ENCODE measurements at places on chromosomes 11 and 22.

DNA sequence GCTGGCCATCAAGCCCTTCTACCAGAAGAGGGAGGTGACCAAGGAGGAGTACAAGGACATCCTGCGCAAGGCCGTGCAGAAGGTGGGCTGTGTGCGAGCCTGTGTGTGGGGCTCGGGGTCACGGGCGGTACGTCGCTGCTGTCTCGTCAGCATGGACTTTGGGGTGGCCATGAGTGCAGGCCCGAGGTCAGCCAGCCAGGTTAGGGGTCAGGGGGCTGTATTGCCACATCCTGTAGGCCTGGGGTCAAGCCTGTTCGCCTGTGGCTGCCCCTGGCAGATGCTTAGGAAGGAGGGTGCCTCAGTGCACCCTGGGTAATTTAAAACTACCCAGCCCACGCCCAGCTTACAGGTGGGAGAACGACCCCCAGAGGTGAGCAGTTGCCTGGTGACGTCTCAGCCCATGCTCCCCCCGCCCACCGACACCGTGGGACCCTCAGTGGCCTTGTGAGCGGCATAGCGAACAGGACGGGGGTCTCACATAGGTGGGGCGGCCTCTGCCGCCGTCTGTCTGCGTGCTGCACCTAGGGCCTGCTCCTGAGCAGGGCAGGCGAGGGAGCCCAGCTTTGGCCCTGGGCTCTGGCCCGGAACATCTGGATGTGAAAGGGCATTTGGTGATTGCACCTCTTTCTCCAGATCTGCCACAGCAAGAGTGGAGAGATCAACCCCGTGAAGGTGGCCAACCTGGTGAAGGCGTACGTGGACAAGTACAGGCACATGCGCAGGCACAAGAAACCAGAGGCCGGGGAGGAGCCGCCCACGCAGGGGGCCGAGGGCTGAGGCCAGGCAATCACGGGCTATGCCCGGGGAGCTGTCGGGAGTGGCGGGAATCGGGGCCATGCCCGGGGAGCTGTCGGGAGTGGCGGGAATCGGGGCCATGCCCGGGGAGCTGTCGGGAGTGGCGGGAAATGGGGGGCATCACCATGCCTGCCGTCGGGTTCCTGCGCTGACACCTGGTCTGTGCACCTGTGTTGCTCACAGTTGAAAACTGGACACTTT is 4.5 kb downstream of the IRF7 start:
- DNase-seq: no peak

DNA sequence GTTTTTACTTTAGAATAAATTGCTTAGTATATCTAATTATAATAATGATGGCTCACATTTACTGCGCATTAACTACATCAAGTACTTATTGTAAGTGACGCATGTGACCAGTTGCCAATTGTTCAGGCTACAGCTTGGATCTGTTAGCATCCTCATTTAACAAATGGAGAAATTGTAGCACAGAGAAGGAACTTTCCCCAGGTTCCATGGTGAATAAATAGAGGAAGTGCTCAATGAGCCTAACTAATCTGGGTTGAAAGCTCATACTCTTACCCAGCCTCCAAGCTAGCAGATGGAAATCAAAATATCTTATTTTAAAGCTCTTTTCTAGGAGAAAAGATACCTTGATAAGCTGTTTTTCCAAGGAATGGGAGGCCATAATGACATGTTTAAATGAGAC is 19.8 kb downstream of the MMP27 start:
- no peak for DNase-seq

DNA sequence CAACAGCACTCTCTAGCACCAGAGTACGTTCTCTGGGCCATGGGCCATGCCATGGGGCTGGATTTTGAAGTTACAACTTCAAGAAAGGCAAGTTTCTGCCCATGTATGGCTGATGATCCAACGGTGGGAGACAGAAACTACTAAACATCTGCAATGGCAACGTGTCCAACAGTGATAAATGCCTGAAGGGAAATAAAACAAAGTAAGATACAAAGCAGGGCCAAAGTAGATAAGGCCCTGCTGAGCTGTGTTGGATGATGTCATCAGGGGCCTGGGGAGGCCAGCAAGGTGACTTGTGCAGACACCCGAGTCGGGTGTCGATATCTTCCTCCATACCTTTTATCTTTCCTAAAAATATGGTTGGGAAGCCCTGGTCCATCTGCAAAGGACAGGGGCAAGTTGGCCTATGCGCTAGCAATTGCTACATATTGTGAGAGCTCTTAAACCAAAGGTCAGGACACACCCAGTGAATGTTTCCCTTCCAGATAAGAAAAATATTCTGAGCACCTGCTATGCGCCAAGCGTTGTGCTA is 487.2 kb downstream of the MN1 start:
- DNase-seq: no peak

DNA sequence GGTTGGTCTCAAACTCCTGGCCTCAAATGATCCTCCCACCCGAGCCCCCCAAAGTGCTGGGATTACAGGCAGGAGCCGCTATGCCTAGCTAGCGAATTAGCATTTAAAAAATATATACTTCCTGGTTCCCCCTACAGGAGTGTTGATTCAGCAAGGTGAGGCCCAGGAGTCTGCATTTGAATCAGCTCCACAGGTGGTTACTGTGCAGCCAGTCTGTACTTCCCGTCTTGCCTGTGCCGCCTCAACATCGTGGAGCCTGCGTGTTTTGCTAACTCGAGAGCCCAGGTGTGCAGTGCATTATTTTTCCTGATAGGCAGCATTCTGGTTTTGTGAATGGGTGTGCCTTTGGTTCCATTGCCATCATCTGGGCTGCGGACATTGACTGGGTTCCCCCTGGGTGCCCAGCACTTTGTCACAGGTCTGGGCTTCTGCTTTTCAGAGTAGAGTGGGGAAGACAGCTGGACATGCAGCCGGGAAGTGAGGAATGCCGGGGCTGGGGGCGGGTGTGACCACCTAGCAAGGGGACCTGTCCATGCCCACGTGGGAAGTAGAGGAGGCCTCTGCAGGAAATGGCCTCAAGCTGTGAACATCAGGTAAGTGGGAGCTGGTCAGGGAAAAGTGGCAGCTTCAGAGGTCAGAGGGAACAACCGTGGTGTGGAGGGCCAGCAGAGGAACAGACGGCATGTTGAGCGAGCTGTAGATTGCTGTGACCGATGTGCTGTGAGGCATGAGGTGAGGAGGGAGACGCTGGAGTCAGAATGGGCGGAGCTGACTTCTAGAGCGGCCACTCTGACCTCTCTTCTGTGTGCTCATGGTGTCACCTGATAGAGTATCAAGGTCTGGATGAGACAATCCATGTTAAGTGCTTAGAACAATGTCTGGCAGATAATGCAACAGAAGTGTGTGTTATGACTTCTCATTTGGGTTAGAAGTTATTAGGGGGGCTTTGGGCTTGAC is 42.2 kb downstream of the PPFIA1 start:
- DNase-seq: no peak

GRCh38 chr22:46891382-46891951 is 129.0 kb downstream of the TBC1D22A start:
- no peak for DNase-seq

DNA sequence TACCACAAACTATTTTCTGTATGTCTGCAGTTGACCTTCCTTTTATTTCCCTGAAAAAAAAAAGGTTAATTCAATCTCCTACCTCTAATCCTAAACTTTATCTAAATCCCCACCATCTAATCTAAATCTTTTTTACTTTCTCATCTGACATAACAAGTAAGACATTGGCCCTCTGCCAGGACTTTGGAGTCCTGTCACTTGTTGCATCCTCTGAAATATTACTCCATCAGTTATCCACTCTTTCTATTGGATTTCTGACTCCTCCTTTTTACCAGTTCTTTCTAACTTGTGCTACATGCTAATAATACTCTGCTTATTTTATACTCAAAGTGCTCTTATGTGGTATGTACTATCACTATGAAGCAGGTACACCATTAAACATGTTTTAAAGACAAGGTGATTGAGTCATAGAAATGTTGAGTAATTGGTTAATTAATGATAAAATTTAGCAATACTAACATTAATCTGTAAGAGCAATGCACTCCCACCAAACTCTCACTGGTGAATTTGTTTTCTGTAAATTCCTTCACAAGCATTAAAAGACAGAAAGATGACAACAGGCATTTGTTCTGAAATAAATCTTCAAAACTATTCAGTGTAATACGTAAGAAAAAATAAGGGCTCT is 914.2 kb upstream of the RAG2 start:
- no peak for DNase-seq

DNA sequence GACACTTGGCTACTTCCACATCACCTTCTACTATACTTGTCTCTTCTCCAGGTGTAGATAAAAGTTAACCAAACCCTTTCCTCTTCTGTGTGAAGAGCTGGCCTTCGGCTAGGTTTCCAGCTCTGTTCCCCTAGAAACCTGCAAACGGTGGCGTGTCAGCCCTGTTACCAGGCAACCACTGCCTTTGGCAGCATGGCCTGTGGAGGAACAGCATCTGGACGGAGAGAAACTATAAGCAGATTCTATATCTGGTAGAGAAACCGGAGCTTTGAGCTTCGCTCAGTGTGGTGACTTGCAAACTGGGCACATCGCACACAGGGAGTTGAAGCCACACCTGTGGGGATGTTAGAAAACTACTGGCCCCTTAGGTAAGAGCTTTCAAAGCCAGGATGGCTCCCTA is 35.9 kb downstream of the ARAP1 start:
- DNase-seq: no peak

DNA sequence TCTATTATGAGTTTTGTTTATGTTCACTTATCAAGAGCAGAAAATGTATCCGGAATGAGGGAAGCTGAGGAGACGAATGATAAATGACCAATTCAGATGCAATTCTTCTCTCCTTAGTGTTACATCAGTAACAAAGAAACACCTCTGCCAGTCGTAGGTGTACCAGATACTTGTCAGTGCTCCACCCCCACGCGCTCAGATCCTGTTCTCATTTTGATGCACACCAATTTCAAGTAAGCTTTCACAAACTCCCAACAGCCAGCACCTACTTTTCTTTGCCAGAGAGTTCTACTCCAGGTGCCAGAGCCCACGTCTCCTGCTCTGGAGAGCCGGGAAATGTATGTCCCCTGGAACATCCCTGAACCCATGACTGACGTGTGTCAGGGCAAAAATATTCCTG is 43.7 kb downstream of the OR8B12 start:
- no peak for DNase-seq

GRCh38 chr22:27408068-27408467 is 393.5 kb downstream of the MN1 start:
- DNase-seq: no peak

GRCh38 chr22:36350751-36351594 is 36.8 kb downstream of the MYH9 start:
- no peak for DNase-seq

GRCh38 chr22:42025421-42025820 is 26.8 kb downstream of the WBP2NL start:
- DNase-seq: no peak

- DNase-seq: no peak
Measured at GRCh38 chr22:48757581-48757980, 1070.1 kb downstream of the BRD1 start.

- no peak for DNase-seq
Measured at GRCh38 chr11:66815646-66816045, 27.6 kb upstream of the RCE1 start.

DNA sequence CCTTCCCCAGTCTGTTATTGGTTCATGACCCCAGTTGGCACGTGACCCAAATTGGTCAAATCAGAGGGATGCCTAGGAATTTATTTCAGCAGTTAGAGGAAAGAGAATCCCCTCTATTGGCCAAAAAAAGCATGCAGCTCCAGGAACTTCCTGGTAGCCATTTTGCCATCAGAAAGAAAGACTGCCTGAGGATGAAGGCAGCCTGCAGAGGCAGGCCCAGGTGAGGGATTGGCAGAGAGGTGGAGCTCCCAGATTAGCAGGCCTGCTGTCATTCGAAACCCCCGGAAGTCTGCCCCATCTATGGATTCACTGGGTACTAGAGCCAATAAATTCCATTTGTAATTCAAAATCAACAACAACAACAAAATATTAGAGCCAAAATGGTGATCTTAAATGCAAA is 207.6 kb downstream of the CWF19L2 start:
- DNase-seq: no peak

DNA sequence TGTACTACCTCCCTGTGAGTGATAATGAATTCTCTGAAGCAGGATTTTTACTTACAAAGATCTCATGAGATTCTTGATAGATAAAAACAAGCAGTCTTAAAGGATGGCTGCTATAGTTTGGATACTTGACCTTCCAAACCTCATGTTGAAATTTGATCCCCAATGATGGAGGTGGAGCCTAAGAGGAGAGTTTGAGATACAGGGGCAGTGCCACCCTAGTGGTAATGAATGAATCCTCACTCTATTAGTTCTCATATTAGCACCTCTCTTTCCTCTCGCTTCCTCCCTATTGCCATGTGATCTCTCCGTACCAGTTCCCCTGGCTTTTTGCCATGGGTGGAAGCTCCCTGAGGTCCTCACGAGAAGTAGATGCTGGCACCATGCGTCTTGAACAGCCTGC is 37.9 kb upstream of the OR8B8 start:
- DNase-seq: no peak

DNA sequence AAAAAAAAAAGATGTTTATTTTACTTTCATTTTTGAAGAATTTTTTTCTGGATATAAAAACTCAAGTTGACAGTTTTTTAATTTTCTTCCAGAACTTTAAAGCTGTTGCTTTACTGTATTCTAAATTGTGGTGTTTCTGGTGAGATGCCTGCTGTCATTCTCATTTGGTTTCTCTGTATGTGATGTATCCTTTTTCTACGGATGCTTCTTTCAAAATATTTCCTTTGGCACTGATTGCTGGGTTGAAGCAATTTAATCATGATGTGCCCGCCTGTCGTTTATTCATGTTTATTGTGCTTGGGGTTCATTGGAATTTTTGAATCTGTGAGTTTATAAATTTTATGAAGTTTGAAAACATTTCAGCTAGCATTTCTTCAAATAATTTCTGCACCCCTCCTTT is 29.4 kb upstream of the CTSD start:
- no peak for DNase-seq

- no peak for DNase-seq
Measured at GRCh38 chr11:77108436-77108835, 5.8 kb downstream of the OMP start.

DNA sequence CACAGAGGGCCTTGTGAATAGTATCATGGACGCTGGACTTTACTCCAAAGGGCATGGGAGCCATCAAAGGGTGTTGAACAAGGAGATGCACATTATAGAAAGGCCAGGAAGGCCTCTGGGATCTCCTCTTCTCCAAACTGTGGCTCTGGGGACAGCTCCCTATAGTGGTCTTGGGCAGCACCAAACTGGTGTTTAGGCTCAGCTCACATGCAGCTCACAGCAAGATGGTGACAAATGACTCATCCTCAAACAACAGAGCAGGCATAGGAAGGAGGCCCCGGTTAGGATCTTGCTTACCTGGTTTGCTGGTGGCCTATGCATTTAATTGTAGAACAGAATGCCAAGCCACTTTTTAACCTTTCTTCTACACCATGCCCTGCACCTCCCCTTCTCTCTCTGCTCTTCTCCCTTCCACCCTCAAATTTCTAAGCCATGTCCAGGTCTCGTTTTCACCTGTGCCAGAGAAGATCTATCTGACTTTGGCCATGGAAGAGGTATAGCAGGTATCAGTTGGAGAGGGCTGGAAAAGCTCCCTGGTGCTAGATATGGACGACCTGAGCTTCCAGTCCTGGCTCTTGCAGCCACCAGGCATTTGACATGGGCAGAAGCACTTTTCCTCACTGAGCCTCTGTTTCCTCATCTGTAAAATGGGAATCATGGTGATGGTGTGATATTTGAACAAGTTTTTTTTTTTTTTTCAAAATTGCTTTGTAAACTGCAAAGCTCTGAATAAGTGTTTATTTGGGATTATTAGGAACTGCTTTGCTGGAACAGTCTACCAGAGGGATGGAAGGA is 14.4 kb upstream of the EHF start:
- DNase-seq: no peak
